ENCODE measurements at places on chromosomes 12 and 14. TPM values are rescaled to one million over a fixed set of nuclear protein-coding genes. Genes with fewer than 3 reads are reported as not detected.

LMNTD1 gene
- total RNA-seq, result 1.4 TPM

SPIC gene
- not detected for total RNA-seq

ZC2HC1C gene
- total RNA-seq, result 0.98 TPM

RERGL gene
- total RNA-seq, result not detected

FBXO33 gene
- total RNA-seq, result 13.2 TPM

OR4K17 gene
- not detected for total RNA-seq

ENDOU gene
- 0.37 TPM for total RNA-seq

SCNN1A gene
- total RNA-seq, result under 0.01 TPM

PRH2 gene
- not detected for total RNA-seq

TOMM20L gene
- total RNA-seq, result not detected

C12orf60 gene
- total RNA-seq, result 1.2 TPM

CAPZA3 gene
- total RNA-seq, result not detected

TSPAN19 gene
- total RNA-seq, result under 0.01 TPM

PPM1H gene
- total RNA-seq, result under 0.01 TPM

PLD4 gene
- under 0.01 TPM for total RNA-seq

LHX5 gene
- not detected for total RNA-seq

TMEM260 gene
- 10.7 TPM for total RNA-seq

VRTN gene
- total RNA-seq, result not detected

PSEN1 gene
- total RNA-seq, result 25.7 TPM

CLEC4D gene
- not detected for total RNA-seq

SERPINA1 gene
- 0.39 TPM for total RNA-seq

RIN3 gene
- 10.7 TPM for total RNA-seq

JDP2 gene
- 22.4 TPM for total RNA-seq

TC2N gene
- total RNA-seq, result 1.2 TPM

HOXC6 gene
- 3.7 TPM for total RNA-seq

DIO3 gene
- total RNA-seq, result not detected

KSR2 gene
- under 0.01 TPM for total RNA-seq

TPPP2 gene
- not detected for total RNA-seq

FBRSL1 gene
- 3.3 TPM for total RNA-seq

ZNF385A gene
- total RNA-seq, result 0.37 TPM

CLEC7A gene
- not detected for total RNA-seq

LRIG3 gene
- 50.7 TPM for total RNA-seq

TEX52 gene
- not detected for total RNA-seq

SSPN gene
- total RNA-seq, result 2.7 TPM

ACRBP gene
- 0.78 TPM for total RNA-seq

SNX6 gene
- 117 TPM for total RNA-seq

ADCY4 gene
- 3.7 TPM for total RNA-seq

PLEKHD1 gene
- total RNA-seq, result not detected

GUCY2C gene
- not detected for total RNA-seq

MMP19 gene
- total RNA-seq, result 9.2 TPM

SLC7A7 gene
- 1.2 TPM for total RNA-seq

LRP1-AS gene
- total RNA-seq, result not detected

SMOC1 gene
- 25.2 TPM for total RNA-seq

CMTM5 gene
- total RNA-seq, result not detected

Data from subcutaneous preadipocyte (primary cell).